Neural crest cell (in vitro differentiated cells): ENCODE measurements at places on chromosomes 7 and 10. TPM values are rescaled to one million over a fixed set of nuclear protein-coding genes. Genes with fewer than 3 reads are reported as not detected.

- DNase-seq, result no peak
Measured at GRCh38 chr10:83617172-83617571, 522.1 kb upstream of the GHITM start.

DNA sequence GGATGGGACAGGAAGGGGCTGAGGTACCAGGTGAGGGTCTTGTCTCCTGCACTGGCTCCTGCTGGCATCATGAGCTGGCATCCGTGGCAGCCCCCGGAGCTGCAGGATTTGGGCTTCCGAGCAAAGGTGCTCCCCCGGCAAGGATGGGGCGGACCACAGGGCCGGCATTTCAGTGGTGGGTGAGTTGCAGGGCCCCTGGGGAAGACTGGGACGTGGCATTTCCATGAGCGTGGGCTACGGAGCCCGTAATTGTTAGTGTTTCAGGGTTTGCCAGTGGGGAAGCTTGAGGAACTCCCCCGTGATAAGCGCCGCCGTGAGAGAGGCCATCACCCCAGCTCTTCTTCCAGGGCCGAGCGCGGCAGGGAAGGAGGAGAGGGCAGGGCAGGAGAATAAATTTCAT, 235.6 kb downstream of the MGMT start:
- no peak for DNase-seq

DNA sequence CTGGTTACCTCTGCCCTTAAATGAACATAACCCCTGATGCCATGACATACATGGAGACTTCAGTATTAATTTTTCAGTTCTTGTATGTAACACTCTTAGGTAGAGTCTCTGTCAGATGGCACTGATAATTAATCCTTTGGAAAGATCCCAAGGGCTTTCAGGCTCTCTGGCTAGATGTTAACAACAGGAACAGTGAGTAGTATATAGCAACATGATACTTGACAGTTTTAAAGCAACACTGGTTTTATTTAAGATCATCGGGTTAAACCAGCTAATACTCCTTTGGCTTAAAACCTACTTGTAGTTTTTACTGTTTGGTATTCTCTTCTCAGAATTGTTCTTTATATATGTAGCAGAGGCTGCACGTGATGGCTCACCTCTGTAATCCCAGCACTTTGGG, 27.3 kb downstream of the AHCYL2 start:
- DNase-seq, result no peak

- no peak for DNase-seq
Measured at GRCh38 chr10:97689559-97690020, 2.5 kb upstream of the AVPI1 start.

- no peak for DNase-seq
Measured at GRCh38 chr10:26697922-26698608, 564 bp downstream of the PDSS1 start.

GRCh38 chr7:91850455-91850854, 30.0 kb downstream of the MTERF1 start:
- no peak for DNase-seq

- DNase-seq, result no peak
Measured at GRCh38 chr10:48805848-48806247, 121.2 kb downstream of the WDFY4 start.

DNA sequence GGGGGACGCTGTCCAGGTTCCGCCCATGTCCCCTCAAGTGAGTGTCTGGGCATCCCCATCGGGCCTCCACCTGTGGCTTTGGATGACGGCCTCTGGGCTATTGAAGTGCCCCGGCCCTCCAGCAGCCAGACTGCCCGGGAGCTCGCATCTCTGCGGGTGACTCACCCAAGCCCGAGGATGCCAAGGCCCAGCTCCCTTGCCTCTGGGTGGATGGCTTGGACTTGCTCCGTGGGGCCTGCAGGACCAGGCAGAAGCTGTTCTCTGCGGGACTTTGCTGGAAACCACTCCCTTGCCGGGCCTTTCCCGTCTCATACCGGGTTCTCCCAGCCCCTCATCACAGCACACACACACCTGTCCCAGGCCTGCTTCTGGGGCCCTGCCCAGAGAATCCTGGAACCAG, 22.4 kb downstream of the DPYSL4 start:
- no peak for DNase-seq

DNA sequence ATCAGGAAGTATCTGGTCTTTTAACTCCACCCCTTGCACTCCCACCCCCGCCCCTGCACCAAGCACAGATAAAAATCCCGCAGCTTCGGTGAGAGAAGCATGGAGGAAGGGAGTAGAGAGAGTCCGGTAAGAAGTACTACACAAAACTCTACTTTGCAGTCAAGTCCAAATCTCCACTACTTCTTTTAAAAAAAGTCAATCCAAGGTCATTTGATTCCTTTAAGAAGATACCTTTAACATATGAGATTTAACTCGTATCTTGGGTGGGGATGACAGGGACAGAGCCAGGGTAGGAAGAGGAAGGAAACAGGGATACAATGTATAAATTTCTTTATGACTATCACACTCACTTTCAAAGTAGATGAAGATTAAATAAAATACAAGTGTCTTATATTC, 132.1 kb downstream of the NRBF2 start:
- DNase-seq, result no peak

The GSTO2 gene
- total RNA-seq, result 0.27 and 0.58 TPM in 2 replicates

The CNNM1 gene
- 1.6 and 2.0 TPM in 2 replicates for total RNA-seq
